ENCODE measurements at places on chromosomes 7 and 10.

DNA sequence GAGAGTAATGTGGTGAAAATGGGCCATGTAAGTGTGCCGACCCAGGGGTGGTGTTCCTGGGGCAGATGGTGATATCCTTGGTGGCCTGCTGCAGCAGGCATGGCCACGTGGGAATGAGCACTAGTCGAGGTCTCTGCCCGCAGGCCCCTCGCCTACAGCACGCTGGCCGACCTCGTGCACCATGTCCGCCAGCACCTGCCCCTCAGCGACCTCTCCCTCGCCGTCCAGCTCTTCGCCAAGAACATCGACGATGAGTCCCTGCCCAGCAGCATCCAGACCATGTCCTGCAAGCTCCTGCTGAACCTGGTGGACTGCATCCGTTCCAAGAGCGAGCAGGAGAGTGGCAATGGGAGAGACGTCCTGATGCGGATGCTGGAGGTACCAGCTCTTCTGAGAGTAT, 30.3 kb downstream of the TRRAP start:
- no peak for DNase-seq

DNA sequence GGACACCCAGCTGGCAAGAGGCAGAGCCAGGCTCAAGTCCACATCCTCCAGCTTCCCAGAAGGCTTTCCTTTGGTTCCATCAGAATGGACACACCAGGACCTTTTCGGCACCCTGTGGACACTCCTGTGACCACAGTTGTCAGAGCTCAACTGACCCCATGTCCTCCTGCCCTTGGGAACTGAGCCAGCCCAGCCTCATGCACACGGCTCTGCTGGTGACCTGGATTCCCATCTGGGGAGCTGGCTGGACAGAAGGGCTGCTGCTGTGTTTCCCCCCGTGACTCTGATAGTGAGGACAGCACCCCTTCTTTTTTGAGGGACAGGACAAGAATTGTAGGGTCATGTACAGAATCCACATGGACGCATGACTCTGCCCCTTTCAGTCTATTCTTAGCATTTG, 289.2 kb downstream of the WDR37 start:
- DNase-seq, result no peak

DNA sequence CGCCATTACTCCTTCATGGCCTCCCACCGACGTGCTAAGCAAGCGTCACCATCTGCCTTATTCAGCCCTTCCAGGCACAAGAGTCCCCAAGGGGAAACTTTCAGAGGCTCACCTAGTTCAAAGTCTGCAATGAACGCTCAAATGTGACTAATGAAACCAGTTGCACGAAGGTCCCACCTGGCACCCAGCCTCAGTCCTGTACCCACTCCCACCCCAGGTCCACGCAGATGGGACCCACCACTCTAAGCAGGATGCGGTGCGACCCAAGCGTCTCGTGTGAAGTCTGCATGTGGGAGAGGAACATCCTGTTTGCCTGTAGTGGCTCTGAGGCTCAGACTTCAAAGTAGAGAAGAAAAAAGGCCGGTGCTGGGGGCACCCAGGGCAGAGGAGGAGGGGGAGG, 40.3 kb downstream of the RGS10 start:
- DNase-seq, result no peak

DNA sequence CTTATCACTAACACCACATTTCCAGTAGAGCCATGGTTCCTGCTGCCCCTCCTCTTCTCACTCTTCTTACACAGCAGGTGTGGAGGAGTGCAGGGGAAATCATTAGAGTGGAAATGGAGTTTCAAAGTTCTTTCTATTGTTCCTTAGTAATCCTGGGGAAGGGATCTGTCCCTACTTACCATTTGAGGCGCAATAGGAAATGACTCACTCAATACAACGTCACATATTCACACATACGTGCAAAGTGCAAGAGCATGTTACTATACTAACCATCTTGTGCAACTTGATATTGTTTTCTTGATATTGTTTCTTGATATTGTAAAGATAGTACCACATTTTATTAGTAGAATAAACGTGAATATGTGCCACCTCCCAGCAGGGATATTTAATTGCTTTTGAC, 1010.2 kb downstream of the DNAJB9 start:
- no peak for DNase-seq

DNA sequence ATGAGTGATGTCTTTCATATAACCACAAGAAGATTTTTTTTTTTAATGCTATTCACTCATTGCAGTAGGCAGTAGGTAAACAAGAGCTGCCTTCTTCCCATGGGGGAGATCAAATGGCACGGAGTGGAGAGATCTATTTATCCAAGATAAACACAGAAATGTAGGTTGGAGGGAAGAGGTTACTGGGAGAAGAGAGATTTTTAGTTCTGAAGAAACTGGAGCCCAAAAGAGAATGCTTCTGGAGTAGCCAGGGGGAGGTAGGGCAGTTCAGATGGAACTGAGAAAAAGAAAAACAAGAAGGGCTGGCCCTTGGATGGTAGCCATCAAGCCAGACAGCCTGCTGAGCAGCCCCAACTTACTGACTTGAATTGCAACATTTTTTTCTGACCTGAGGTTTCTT, 270.1 kb upstream of the TPK1 start:
- no peak for DNase-seq

GRCh38 chr10:30092151-30092790, 32.9 kb upstream of the JCAD start:
- peak; percentile 6 for DNase-seq

DNA sequence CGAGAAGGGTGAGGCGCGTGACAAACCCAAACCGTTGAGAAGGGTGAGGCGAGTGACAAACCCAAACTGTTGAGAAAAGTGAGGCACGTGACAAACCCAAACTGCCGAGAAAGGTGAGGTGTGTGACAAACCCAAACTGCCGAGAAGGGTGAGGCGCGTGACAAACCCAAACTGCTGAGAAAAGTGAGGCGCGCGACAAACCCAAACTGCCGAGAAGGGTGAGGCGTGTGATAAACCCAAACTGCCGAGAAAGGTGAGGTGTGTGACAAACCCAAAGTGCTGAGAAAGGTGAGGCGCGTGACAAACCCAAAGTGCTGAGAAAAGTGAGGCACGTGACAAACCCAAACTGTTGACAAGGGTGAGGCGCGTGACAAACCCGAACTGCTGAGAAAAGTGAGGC, 25.0 kb downstream of the ESYT2 start:
- DNase-seq, result no peak

DNA sequence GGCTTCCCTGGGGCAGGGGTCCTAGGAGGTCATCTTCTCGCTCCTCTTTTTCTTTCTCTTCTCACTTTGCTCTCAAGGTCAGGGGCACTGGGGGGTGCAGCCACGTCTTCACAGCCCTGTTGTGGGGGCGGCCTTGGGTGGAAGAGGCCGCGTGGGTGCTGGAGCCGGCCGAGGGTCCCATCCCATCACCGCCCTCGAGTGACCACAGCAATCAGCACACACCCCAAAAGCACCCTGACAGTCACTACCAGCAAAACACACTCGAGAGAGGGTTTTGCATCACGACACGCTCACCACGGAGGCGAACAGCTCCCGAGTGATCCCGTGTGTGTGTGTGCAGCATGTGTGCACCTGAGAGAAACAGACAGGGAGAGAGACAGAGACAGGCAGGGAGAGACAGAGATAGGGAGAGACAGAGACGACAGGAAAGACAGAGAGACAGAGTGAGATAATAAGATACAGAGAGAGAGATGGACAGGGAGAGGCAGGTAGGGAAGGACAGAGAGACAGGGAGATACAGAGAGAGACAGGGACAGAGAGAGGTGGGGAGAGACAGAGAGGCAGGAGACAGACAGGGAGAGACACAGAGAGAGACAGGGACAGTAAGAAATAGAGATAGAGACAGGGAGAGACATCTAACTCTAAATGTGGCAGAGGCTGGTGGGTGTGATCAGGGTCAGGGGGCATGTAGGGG, 100.9 kb downstream of the WDR37 start:
- DNase-seq, result no peak

DNA sequence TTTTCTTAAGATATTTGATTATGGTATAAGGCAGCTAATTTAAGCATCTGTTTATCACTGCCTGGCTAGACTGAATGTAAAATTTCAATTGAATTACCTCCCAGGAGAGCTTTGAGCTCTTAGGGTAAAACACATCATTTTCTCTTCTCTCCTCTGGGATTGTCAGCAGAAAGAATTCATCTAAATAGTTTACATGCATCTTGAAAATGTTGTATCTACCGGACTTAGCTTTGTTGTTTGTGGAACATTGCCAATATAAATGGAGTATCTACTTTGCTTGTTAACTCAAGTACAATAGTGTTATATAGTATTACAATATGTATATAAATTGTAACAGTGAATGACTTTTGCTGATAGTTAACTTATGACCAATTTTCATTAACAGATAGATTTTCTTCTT, 73.3 kb downstream of the TAF3 start:
- DNase-seq, result no peak

- no peak for DNase-seq
Measured at GRCh38 chr7:131774419-131775220, 218.2 kb upstream of the PODXL start.

GRCh38 chr7:133769668-133770067, 357.5 kb upstream of the LRGUK start:
- no peak for DNase-seq

- no peak for DNase-seq
Measured at GRCh38 chr7:124712017-124712416, 53.6 kb downstream of the GPR37 start.

GRCh38 chr7:1288996-1289551, 56.4 kb downstream of the UNCX start:
- no peak for DNase-seq

GRCh38 chr10:96325719-96326373, 21.6 kb downstream of the DNTT start:
- DNase-seq, result no peak

DNA sequence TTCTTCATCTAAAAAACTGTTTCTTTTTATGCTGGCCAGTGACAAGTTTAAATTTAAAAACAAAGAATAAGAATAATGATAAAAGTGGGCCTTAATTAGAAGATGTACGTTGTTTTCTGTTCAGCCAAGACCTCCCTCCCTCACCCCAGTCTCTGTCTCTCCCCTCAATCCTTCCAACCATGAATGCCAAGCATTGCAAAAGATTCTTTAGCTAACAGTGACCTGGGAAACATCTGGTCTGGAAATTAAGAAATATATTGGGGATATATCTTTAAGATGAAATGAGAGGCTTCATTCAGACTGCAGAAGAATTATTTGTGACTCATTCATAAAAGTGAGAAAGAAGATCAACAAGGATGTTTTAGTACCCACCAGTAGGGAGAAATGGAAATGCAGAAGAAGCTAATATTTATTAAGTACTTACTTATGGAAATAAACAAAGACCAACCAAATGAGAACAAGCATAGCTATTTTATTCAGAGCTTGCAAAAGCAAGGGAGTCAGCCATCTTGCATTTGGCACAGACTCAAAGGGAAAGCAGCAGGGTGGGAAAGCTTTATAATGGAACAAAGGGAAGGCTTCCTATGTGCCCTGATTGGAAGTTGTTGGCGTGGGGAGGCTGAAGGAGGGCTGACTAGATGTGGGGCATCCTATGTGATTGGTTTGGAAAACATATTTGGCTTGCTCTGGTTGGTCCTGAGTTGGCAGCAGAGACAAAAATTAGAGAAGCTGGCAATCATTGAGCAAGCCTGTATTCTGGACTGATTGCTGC, 595.4 kb upstream of the GHITM start:
- DNase-seq, result no peak

- no peak for DNase-seq
Measured at GRCh38 chr10:60466267-60467201, 76.9 kb upstream of the ANK3 start.

- DNase-seq, result no peak
Measured at GRCh38 chr7:118000480-118001202, 127.4 kb upstream of the CTTNBP2 start.

- DNase-seq, result no peak
Measured at GRCh38 chr7:70006261-70006920, 408.1 kb downstream of the AUTS2 start.

Measured in epithelial cell of prostate (primary cell).